ENCODE measurements at places on chromosomes 3 and 15.

- no peak for DNase-seq
These were observed 17.3 kb downstream of the GJD2 start for GRCh38 chr15:34737477-34737876.

DNA sequence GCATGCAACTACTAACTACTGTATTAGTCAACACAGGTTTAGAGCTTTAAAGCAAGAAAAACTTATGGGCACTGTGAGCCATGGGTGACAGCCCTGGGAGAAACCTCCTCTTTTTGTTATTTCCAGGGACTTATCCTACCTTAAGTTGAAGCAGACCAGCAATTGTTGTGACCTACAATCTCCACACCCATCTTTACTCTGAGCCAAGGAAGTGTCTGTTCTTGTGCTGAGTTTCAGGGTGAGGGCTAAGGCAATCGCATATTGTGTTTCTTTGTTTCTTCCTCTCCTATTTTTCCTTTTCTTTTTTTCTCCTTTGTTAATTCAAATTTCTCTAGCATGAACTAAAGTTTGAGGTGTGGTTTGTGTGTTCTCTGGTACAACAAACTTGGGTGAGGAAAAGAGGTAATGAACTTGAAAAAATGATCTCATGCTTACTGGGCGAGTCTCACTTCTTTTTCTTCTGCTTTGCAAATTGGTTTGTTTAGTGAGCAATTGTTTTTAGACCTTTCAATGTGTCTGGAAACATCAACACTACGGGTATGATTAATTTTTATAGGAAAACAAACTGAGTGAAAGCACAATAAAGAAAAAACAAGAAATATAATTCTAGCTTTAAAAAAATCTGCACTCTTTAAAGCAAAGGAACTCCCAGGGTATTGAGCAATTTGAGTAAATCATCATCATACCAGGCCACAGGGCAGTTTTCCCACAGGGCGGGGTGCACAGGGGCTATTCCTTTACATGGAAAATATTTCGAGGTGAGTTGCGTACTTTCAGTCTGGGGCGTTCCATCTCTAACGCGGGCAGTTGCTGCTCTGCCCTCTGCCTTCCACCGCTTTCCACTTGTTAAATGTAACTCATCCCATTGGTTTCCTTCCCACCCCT lies 2.7 kb downstream of the UPK1B start:
- DNase-seq, result no peak

DNA sequence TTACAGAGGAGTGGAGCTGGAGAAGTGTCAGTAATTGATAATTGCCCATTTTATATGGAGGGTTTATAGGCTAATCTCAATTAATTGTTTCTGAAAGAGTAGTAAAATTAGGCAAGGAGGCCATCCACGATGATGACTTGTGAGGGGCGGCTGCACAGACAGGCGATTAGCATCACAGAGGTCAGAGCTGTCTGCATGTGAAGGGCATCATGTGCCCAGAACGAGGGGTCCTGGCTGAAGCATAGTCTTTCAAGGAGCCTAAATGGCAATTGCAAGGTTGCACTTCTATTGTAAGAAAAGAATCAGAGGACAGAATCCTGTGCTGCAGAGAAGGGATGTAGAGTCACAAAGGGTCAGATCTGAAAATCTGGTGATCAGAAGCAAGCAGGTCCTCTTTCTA lies 196.6 kb downstream of the EBLN2 start:
- DNase-seq, result no peak

GRCh38 chr3:115397433-115397832 lies 225.9 kb upstream of the GAP43 start:
- no peak for DNase-seq

DNA sequence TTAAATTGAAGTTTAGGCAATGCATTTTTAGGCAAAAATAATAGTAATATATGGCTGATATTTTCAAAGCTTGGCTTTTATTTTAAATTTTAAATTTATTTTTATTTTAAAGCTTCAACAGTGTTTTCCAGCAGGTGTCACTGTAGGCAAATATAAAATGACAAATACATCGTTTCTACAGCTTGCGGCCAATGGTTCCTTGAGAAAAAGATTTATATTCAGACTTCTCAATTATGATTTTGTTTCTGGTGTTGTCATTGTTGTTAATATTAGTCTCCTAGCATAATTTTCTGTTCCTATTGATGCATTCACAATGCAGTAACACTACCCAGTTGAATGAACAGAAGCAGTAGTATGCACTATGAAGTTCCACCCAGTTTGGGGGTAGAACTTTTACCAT lies 220.7 kb upstream of the DNAJC19 start:
- no peak for DNase-seq

GRCh38 chr15:39575180-39575579 lies 5.7 kb upstream of the THBS1 start:
- no peak for DNase-seq

DNA sequence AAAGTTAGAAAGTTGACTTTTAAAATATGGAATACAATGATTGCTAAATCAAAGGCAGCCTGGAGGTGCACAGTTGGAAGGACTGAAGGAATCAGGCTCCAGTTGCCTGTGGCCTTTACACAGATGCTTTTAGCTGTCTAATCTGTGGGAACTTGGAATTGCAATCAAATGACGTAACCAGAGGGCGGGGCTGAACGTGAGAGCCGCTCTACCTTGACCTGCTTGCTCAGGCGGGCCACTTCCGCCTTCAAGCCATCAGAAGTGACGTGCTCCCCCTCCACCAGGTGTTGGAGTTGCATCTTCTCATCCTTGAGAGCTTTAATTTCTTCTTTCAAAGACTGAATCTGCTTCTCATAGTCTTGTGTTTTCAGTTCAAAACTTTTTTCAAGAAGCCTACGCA lies 37.7 kb upstream of the GNB5 start:
- DNase-seq, result no peak

Data from DMS79 treated with DMSO at 0.1 percent for 48 hours (cell line).